Stimulated activated CD4-positive, alpha-beta T cell treated with anti-CD3 and anti-CD28 coated beads, Interleukin-1b, Interleukin-23, amount 100 ng/mL, for 1 hour (primary cell): ENCODE measurements at places on chromosomes 12 and 14.

DNA sequence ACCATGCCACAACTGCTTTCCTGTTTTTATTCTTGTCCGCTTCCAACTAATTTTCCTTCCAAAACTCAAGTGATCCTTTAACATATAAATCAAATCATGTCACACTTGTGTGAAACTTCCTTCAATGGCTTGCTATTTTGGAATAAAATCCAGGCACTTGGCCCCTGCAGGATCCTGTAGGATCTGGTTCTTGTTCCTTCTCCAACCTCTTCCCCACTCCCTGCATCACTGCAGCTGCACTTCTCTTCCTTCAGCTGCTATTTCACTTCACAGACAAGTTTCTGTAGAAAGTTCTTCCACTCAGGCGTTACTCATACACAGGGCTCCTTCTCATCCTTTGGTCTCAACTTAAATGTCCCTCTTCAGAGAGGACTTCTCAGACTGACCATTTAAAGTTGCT is 239.7 kb upstream of the BTG1 start:
- no peak for DNase-seq

DNA sequence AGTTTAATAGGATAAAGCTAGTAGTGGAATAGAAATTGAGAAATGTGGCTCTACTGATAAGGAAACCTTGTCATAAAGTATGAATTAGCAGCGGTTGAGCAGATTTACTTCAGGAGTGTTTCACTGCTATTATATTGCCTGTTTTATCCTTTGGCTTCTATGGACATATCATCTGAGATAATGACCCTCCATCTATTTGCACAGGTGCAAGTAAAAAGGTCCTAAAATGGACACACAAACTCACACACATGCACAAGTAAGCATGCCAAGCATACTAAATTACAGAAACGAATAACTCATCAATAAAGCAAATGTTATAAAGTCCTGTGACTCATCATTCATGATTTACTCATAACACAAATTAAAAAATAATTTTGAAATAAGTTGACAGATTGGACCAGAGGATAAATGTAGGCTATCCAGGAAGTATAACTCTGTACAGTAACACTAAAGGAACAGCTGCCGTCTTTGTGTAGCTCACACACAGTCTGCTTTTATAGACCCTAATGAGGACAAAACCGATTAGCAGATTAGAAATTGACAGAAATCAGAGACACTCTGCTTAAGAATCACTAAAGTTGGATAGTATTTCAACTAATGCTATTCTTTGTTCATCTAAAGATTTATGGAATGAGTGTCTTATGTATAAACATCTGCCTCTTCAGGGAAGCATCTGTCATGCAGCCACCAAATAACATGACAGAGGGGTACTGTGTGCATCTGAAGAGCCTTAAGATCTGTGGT is 73.9 kb downstream of the SYT1 start:
- no peak for DNase-seq

GRCh38 chr12:46773586-46774321 is 52.0 kb downstream of the SLC38A4 start:
- no peak for DNase-seq

- DNase-seq: no peak
Measured at GRCh38 chr14:95452176-95452892, 64.1 kb downstream of the SYNE3 start.

DNA sequence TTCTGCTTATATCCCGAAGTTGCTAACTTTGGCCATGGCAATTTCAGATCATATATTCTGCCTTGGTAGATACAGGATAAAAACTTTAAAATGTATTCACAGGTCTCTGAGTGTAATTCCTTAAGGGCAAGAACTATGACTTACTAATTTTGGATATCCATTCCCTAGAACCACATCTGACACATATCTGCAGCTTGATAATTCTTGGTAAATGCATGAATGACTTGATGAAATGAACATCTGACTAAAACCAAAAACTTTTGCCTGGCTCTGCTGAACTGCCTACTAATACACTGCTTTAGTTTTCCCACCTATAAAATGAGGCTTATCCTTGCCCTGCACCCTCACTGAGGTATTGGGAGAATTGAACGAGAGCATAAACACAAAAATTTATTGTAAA is 32.2 kb downstream of the SLC25A21 start:
- no peak for DNase-seq

DNA sequence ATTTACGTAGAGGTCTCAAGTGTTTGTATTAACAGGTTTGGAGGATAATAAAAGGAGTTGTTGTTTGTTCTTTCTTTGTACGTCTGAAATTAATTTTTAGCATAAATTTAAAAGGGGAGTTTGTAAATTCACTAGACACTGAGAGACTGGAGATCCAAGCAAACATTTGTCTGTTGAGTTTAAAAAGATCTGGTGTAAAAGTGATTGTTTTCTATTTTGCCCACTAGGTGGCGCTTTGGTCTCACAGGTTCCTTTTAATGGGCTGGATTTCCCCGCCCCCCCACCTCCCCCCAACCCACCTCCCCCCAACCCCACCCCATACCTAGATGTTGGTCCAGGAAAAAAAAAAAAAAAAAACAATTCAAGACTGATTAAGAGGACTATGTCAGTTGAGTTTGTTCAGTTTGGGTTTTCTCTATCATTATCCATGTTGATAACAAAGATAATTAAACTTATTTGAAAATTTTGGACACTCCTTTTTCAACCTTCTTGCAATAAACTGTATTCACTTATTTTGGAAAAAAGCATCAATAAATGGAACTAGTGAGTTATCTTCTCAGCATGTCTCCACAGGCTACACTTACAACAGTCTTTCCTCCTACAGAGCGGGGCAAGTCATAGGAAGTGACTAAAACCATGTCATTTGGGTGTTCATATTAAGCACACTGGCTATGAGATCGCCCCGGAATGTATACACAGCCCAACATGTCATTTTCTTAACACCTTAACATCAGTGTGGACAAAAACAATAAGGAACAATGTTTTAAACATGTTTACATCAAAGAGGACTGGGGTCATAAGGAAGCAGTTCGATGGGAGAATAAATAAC is 841.1 kb downstream of the NRXN3 start:
- no peak for DNase-seq

GRCh38 chr12:68042212-68042699 is 53.0 kb downstream of the IFNG-AS1 start:
- no peak for DNase-seq

DNA sequence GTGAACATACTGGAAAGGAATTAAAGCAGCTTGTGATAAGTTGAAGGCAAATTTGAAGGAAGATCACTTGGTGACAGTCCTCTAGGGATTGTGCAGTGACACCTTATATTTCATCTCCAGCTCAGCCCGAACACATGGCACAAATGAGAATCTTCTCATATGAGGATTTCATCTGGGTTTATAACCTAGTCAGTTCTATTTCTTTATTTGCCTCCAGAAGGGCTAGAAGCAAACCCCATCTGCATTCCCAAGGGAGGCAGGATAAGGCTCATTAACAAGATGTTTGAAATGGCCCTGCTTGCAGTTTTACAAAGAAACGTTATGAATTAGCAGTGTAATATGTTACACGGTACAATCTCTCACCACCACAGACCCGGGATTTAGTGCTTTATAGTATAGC is 90.7 kb upstream of the KRR1 start:
- DNase-seq: no peak

DNA sequence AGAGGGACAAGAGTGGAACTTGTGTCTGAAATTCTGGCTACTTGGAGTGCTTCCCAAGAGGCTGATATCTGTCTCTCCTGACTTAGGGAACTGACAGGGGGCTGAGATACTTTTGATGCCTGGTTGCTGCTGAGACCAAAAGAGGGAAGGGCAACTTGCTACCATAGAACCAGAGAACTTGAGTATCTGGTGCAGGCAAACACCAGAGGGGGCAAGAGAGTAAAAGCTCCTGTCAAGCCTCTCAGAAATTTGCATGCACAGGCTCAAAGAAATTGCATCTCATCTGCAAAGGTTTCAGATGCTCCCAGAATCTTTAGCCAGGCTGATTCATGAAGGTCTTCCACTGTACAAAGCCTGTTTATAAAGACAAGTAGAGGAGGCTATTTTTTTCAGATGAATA is 391.3 kb upstream of the FOXG1 start:
- no peak for DNase-seq

DNA sequence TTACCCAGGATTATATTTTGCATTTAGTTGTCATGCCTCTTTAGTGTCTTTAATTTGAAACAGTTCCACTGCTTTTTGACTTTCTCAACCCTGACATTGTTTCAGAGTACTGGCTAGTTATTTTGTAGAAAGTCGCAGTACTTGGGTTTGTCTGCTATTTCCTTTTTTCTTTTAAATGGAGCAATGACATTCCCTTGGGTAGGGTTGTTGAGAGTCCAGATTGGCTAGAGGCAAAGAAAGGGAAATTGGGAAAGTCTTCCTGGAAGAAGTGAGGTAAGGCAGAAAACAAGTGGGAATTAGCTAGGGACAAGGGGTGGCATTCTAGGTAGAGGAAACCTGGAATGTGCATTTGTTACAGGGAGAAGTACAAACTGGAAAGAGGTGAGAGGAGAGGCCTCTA is 245.9 kb downstream of the EMP1 start:
- DNase-seq: no peak

DNA sequence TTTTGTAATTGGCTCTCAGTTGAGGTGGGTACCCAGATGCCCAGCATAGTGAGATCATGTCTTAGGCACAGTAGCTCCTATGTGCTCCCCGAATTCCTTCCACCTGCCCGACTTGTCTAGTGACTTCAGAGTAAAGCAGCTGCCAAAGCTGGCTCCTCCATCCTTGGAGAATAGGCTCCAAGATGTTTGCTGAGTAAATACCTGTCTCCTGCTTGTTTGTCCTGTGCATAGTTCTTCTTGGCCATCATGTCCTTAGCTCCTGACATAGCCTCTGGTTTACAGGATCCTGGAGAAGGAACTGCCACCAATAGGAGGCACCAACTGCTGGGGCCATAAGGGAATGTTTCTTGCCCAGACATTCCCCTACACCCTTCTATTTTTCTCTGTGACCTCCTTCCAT is 52.6 kb upstream of the CISTR start:
- no peak for DNase-seq

GRCh38 chr14:91372671-91373495 is 44.7 kb downstream of the CCDC88C start:
- no peak for DNase-seq
